ENCODE measurements at places on chromosomes 5 and 9.
A peak's percentile ranks its signal among the peaks of the same experiment; 100 is the strongest.

GRCh38 chr9:35732800-35733541 is 505 bp downstream of the CREB3 start:
- DNase-seq, result no peak

DNA sequence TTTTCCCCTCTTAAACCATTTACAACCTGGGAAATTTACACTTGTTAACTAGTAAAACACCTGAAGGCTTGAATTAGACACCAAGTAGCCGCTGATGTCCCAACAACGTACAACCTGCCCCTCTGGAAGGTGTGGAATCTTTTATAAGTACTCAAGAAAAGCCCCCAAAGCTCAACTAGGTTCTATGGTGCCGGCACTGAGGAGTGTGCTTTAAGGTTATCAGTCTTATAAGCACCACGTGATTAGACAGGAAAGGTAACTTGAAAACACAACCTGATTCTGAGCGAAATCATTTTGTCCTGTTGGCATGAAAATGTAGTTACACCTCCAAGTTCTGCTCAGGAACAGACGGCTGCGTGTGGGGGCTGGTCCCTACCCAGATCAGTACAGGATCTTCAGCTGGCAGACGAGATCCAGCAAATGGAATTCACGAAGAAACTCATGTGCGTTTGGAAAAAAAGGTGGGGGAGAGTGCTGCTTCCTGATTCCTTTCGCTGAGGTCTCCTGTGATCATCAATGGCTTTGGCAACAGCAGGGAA is 195.5 kb downstream of the MEF2C start:
- DNase-seq, result no peak

DNA sequence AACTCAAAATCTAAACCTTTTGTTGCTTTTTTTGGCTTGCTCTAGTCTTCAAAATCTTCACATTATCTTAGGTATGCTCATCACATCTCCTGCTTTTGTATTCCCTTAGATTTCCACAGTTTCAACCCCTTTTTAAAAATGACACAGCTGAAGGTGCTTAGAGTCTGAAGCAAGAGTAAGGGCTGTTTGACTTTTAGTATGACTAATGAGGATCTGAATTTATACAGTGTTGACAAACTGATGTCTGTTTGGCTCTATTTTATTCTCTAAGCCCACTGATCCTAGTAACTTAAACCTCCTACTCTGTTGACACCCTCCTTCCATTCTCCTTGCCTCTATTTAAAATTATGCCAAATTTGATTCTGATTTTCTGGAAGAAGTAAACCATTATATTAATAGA is 200.1 kb downstream of the MCTP1 start:
- no peak for DNase-seq

GRCh38 chr9:3441197-3441816 is 84.5 kb downstream of the RFX3 start:
- DNase-seq, result peak; percentile 18

- DNase-seq, result no peak
Measured at GRCh38 chr5:151024440-151025249, 4.3 kb downstream of the GPX3 start.

GRCh38 chr9:137433349-137433915 is 7.7 kb downstream of the ENTPD8 start:
- no peak for DNase-seq
